ENCODE measurements at places on chromosomes 5 and 9. TPM values are rescaled to one million over a fixed set of nuclear protein-coding genes. Genes with fewer than 3 reads are reported as not detected.

PDLIM4 gene
- total RNA-seq = 3.1 TPM

ADCY2 gene
- 13.4 TPM for total RNA-seq

KCNIP1 gene
- 14.5 TPM for total RNA-seq

DNA sequence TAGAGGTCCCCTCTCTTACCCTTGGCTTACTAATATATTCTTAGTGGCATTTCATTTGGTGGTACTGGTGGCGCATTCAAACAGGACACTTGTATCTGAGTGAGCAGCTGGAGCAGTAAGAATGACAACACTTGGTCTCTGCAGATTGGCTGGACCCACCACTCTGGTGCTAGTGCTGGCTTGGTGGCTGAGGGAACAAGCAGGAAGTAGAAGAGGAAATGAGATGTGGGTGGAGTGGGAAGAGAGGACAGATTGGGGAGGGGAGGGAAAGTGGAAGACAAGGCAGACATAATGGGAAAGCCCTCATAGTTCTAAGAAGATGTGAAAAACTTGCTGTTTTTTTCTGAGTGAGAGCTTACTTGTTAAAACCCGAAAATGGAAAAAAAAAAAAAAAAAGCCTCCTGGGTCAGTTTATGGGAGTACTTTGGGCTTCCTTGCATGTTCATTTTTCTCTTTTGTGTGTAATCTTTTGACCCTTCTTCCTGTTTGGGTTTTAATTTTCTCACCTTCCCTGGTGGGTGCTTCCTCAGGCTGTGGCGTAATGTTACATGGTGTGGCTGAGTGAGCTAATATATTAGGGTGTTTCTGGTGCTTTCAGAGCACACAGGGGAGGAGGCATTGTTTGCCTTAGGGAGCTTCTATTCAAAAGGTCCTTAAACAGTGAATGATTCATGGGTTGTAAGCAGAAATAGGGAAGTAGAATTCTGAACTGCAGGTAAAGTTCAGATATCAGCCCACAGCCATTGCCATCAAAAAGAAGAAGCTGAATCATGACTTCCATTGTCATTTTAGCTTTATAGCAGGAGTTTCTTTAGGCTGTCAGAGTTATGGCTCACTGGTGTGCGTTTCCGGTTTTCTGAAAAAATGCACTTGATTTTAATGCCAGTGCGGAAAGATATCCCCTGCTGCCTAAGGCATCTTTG lies 52.3 kb downstream of the TLE4 start:
- no peak for DNase-seq

DNA sequence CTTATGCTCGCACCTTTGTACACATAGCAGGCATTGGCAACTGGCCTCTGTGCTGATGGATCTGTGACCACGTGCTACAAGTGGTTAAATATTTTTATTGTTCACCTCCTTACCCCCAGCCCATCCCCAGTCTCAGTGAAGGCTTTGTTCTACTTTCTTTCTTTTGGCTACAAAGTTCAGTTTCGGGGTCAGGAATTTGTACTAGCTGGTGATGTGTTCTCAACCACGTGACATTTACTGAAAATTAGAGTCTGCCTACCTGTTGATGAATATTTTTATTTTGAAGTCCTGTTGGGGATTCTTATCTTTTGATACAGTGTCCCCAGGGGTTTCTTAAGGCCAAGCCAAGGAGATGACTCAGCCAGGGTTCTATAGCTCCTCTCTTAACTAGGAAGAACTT lies 47.8 kb downstream of the C9orf57 start:
- DNase-seq = no peak

DNA sequence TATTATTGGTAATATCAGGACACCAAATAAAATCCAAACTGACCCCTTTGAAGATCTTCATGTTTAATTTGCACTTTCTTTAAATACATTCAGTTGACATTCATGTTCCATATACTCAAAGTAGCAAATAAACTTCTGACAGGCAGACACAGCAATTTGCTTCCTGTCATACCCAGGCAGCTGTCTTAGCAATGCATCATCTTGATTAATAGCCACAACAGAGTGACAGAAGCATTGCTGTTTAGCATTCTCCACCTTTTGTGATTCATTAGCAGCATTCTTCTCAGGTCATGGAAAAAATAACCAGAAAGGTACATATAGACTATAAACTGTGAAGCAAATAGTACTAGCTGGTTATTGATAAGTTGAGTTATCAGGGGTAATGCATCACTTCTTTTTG lies 366.8 kb downstream of the CYLC2 start:
- DNase-seq = no peak

DNA sequence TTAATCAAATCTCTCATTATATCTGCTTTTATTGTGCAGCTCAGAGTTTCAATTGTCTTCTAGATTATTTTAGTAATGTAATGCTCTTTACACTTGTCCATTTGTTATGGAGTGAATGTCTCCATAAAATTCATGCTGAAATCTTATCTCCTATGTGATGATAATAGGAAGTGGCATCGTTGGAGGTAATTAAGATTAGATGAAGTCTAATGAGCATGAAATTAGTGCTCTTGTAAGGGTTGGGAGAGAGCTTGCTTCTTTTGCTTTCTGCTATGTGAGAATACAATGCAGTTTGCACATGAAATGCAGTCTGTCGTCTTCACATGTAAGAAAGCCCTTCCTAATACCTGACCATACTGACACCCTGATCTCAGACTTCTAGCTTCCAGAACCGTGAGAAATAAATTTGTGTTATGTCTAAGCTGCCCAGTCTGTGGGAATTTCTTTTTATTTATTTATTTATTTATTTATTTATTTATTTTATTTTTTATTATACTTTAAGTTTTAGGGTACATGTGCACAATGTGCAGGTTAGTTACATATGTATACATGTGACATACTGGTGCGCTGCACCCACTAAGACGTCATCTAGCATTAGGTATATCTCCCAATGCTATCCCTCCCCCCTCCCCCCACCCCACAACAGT lies 1399.2 kb upstream of the CDH6 start:
- DNase-seq = no peak

DNA sequence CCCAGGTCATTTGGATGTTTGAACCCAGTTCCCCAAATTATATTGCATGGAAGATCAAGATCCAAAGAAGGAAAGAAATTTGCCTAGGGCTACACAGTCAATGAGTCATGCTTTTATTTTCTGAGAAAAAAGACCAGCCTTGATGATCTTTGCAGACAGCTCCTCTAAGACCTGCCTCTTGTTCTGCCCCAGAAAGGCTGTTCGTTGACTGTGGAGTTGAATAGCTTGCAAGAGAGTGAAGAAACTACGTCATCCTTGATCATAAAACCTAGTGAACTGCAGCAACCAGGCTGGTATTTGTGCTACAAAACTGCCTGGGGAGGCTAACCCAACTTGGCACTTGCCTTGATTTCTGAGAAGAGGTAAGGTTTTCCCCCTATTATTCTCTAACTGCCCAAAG lies 263.9 kb downstream of the PAPPA start:
- no peak for DNase-seq

- no peak for DNase-seq
Observed at GRCh38 chr5:156407251-156407650, 80.3 kb downstream of the SGCD start.

- no peak for DNase-seq
Observed at GRCh38 chr5:173314166-173314952, 13.9 kb downstream of the STC2 start.

DNA sequence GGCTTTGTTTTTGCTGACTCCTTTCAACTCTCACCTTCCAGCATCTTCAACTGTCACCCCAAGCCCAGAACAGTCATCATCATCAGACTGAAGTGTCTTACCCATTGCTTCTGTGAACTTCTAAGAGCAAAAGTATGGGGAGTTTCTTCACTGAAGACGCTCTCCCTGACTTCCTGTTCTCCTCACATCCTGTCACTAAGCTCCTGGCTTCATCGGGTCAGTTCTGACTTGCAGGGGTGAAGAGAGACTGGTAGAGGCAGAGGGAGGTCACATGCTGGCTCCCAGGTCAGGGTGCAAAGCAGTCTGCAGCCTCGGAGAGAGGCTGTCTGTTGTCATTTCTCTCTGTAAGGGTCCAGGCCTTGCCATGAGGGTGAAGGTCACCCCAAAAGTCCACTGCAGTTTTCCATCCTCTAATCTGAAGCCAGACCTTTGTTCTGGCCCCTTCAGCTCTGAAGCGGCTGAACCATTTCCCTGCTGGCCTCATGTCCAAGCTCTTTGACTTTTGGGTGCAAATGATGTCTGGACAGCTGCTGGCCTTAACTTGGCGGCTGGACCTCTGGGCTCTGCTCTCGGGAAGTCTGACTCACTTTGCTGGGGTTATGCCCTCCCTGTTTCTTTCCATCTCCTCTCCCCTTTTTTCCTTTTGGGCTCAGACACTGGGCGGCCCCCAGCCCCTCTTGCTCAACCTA lies 305.0 kb downstream of the RAB3C start:
- no peak for DNase-seq

GRCh38 chr5:7518947-7519560 lies 123.1 kb downstream of the ADCY2 start:
- no peak for DNase-seq

- no peak for DNase-seq
Observed at GRCh38 chr9:37706290-37706689, 47.3 kb upstream of the TRMT10B start.

GRCh38 chr9:134855900-134856377 lies 24.7 kb upstream of the FCN2 start:
- DNase-seq = no peak

Measured in occipital lobe (tissue), 3 donors.